ENCODE measurements at places on chromosomes 12 and 14.

DNA sequence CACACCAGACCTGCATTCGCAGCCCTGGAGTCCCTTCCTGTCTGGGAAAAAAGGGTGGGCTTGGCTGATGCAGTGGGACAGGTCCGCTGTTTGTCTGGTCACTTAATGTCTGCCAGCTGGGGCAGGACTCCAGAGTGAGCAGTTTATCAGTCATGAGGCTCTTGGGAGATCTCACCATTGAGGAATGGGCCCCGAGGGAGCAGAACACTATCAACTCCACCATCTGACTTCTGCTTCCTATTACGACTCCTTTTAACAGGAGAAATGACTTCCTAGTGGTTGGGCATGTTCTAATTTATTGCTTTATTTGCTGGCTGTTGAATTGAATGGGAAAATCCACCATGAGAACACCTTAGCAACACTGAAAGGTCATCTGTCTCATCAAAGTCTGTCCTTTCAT lies 182.5 kb upstream of the RASSF8 start:
- DNase-seq, result peak; percentile 71

GRCh38 chr12:42962384-42962783 lies 372.8 kb upstream of the PRICKLE1 start:
- DNase-seq, result no peak

DNA sequence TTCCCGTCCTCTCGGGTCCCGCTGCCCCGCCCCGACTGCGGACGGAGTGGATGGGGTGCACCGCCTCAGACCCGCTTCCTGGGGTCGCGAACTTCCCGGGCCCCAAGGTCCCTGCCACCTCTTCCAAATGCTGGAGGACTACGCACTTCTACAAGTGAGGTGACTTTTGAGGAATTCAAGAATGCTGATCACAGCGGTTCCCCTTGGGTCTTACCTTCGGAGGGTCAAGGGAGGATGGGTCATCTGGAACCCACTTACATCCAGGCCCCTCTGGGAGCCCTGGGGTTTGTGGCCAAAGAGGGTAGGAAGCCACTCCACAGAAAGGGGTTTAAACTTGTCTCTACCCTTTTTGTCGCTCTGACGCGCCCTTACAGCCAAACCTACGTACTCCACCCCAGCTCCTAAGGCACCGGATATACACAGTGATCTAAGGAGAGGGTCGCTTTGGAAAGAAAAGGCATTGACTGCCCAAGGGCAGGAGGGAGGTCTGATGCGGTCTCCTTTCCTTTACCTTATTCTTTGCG lies 532 bp upstream of the PRKD1 start:
- no peak for DNase-seq

DNA sequence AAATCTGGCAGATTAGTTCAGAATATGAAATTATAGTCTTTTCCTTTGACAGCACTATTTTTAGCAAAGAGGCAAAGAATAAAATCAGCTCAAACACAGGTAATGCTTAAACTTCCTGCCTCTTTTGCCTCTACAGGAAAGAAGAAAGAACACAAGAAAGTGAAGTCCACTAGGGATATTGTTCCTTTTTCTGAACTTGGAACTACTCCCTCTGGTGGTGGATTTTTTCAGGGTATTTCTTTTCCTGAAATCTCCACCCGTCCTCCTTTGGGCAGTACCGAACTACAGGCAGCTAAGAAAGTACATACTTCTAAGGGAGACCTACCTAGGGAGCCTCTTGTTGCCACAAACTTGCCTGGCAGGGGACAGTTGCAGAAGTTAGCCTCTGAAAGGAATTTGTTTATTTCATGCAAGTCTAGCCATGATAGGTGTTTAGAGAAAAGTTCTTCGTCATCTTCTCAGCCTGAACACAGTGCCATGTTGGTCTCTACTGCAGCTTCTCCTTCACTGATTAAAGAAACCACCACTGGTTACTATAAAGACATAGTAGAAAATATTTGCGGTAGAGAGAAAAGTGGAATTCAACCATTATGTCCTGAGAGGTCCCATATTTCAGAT lies 17.4 kb downstream of the TMPO start:
- peak; percentile 62 for DNase-seq

DNA sequence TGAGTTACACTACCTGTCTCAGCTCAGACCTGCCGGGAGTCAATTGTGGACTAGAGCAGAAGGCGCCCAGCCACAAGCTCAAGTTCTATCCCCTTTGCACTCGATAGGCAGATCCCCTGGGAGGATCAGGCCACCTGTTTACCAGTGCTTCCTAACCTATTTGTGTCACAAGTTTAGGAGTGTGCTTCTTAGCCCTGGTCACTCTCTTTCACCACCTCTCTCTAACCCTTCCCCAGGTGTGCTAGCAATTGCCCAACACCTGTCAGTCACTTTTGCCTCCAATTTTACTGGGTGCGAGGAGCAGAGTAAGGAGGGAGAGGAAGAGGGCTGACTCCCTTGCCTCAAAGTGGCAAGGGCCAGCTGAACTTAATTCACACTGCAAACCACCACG lies 745 bp upstream of the NAA30 start:
- no peak for DNase-seq

GRCh38 chr12:108822497-108823205 lies 34.7 kb downstream of the SSH1 start:
- DNase-seq, result no peak

Data from hematopoietic multipotent progenitor cell (in vitro differentiated cells).